ENCODE measurements at places on chromosomes 11 and 22. TPM values are rescaled to one million over a fixed set of nuclear protein-coding genes. Genes with fewer than 3 reads are reported as not detected.

DNA sequence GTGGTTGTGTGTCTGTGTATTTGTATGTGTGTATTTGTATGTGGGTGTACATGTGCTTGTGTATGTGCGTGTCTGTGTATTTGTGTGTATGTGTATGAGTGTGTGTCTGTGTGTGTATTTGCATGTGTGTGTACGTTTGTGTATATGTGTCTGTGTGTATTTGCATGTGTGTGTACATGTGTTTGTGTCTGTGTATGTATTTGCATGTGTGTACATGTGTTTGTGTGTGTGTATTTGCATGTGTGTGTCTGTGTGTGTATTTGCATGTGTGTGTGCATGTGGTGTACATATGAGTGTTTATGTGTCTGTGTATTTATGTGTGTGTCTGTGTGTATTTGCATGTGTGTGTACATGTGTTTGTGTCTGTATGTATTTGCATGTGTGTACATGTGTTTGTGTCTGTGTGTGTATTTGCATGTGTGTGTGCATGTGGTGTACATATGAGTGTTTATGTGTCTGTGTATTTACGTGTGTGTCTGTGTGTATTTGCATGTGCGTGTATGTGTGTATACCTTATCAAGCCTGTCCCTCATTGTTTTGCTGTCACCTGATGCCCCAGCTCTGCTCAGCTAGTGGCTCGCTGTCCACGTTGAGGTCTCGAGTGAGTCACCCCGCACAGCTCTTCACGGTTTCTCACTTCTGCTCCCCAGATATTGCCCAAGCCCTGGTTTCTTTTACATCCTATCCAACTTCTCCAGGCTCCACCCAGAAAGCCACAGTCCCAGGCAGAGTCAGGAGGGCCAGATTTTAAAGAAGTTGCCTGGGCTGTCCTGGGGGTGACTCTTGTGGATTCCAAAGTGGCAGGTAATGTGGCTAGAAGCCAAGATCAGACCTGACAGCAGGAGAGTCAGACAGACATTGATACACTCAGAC is 15.2 kb downstream of the MB start:
- H3K27me3 ChIP-seq, result peaks cover 9% of the 10 kb centered on the region
- no peak for DNase-seq

DNA sequence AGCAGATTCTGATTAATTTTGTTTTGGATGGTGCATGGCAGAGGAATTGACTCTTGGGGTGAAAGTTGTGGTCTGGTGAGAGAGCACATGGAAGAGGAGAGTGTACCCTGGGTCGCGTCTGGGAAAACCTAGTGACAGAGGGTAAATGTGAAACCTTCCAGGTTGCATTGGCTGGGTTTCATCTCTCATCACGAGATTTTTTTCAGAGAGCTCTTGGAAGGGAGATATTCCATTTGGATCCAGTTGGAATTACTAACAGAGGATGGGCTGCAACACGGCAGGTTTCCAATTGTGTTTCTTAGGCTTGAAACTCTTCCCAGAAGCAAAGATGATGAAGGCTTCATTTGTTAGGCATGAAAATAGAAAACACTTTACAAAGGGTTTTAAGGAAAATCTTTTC is 109.7 kb upstream of the MTMR2 start:
- no peaks in the 10 kb centered on the region for H3K27me3 ChIP-seq
- DNase-seq, result no peak
- peaks cover 26% of the 10 kb centered on the region for H3K4me1 ChIP-seq
- H3K27ac ChIP-seq, result no peak overlapping the region

GRCh38 chr11:17230867-17231851 is 23.4 kb upstream of the PIK3C2A start:
- H3K27me3 ChIP-seq, result peaks cover 37% of the 10 kb centered on the region
- DNase-seq, result peak; percentile 65
- H3K27ac ChIP-seq, result no peak overlapping the region

DNA sequence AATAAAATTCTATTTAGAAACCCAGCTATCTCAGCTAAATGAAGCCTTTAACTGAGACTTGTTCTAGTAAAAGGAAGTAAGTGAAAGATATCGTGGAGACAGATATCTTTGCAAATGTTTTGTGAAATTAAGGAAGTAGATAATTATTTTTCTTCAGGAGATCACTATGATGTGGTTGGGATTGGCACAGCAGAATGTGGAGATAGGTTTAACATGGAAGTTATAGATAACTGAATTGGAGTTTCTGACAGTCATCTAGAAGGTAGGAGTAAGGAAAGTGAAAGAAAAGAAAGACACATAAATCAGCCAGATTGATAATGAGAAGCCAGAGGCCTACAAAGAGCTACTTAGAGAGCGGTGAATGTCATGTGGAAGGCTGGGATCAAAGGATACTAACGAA is 4.7 kb upstream of the CASP5 start:
- peaks cover 6% of the 10 kb centered on the region for H3K36me3 ChIP-seq
- peaks cover 11% of the 10 kb centered on the region for H3K4me1 ChIP-seq
- H3K27me3 ChIP-seq, result no peaks in the 10 kb centered on the region
- H3K27ac ChIP-seq, result peak overlapping the region; percentile 89
- H3K4me3 ChIP-seq, result peak overlapping the region; percentile 83
- DNase-seq, result no peak

DNA sequence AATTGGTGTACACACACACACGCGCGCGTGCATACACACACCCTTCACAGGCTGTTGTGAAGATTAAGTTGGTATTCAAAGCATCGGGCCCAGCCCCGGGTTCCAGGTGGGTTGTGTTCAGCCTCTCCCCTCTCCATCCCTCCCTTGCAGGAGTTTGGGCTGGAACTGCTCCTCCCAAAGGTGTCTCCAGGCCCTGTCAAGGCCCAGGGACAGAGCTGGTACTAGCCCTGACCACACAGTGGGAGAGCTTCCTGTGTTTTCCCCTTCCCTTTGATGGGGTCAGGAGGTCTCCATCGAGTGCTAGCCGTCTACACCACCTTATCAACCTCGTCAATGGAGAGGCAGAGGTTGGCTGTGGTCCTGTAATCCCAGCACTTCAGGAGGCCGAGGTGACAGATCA is 36.5 kb upstream of the CSNK1E start:
- peaks cover 2% of the 10 kb centered on the region for H3K36me3 ChIP-seq
- H3K4me1 ChIP-seq, result no peaks in the 10 kb centered on the region
- H3K4me3 ChIP-seq, result no peak overlapping the region
- no peak overlapping the region for H3K27ac ChIP-seq
- no peak for DNase-seq

GRCh38 chr11:1919391-1920127 is at the start of gene TNNT3:
TSS of gene TNNT3 (plus strand) at chr11:1919703. CDS start at chr11:1922875, 3,172 bp downstream.
- DNase-seq, result no peak
- peaks cover 2% of the 10 kb centered on the region for H3K27me3 ChIP-seq
- peaks cover 18% of the 10 kb centered on the region for H3K4me1 ChIP-seq
- H3K4me3 ChIP-seq, result no peak within 1 kb of the TSS
- no peak within 1 kb of the TSS for H3K27ac ChIP-seq

DNA sequence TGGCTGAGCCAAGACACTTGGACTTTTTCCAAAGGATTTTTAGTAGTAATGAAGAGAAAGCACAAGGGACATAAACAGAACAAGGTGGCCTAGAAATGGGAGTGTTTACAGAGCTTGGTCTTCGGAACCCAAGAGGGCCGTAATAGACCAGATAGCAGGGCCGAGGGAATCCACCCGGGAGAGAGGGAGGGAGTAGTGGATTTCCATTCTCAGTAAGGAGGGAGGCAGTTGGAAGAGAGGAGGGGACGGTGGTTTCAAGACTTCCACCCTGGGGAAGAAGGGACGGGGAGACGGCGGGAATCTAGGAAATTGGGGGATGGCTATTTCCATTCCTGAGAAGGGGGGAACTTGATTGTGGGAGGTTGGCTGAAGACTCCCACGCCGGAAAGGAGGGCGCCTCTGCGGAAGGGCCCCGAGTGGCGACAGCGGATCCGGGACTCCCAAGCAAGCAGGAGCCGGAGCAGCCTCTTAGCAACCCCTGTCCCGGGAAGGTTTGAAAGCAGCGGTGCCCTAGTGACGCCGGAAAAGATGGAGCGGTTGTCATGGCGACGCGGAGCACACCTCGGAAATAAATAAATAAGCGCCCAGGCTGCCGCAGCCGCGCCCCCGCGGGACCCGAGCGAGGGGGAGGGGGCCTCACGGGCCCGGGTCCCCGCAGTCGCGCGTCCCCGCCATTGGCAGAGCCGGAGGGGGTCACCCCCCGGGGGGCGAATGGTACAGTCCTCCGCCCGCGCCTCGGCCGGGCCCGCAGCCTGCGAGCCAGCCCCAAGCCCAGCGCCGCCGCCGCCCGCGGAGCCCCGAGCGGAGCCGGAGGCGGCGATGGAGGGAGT is 31.6 kb downstream of the EIF3F start:
- H3K4me3 ChIP-seq, result peak overlapping the region; percentile 70
- H3K27ac ChIP-seq, result no peak overlapping the region
- DNase-seq, result peak; percentile 63
- H3K36me3 ChIP-seq, result no peaks in the 10 kb centered on the region
- peaks cover 62% of the 10 kb centered on the region for H3K27me3 ChIP-seq
- peaks cover 15% of the 10 kb centered on the region for H3K4me1 ChIP-seq

DNA sequence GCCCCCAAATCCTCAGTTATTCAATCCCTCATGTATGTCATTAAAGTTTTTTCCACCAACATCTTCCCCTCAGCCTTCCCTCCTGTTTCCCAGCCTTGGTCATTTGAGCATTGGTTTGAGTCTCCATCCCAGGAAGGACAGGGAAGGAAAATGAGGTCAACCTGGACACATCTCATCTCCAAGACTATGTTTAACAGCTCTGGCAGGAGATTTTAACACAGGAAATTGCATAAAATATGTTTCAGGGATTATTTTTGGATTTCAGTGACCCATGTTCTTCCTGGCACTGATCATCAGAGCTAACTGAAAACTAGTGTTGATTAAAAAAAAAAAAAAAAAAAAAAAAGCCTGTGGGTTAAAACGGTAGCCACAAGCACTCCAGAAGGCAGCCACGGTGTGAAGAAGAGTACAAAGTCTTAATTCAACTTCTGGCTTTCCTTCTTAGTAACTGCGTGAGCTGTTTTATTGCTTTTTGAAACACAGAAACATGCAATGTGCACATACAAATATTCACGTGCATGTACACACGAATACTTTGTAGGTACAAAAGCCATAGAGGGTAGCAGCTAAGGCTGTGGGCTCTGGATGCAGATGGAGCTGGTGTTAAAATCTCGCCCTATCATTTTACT is 164.4 kb upstream of the DDI1 start:
- no peaks in the 10 kb centered on the region for H3K36me3 ChIP-seq
- H3K4me1 ChIP-seq, result no peaks in the 10 kb centered on the region
- no peak overlapping the region for H3K4me3 ChIP-seq
- no peak for DNase-seq
- H3K27me3 ChIP-seq, result no peaks in the 10 kb centered on the region

GRCh38 chr11:95514416-95515110 is 275.0 kb downstream of the FAM76B start:
- H3K4me3 ChIP-seq, result no peak overlapping the region
- peaks cover 1% of the 10 kb centered on the region for H3K36me3 ChIP-seq
- DNase-seq, result no peak
- no peaks in the 10 kb centered on the region for H3K27me3 ChIP-seq

DNA sequence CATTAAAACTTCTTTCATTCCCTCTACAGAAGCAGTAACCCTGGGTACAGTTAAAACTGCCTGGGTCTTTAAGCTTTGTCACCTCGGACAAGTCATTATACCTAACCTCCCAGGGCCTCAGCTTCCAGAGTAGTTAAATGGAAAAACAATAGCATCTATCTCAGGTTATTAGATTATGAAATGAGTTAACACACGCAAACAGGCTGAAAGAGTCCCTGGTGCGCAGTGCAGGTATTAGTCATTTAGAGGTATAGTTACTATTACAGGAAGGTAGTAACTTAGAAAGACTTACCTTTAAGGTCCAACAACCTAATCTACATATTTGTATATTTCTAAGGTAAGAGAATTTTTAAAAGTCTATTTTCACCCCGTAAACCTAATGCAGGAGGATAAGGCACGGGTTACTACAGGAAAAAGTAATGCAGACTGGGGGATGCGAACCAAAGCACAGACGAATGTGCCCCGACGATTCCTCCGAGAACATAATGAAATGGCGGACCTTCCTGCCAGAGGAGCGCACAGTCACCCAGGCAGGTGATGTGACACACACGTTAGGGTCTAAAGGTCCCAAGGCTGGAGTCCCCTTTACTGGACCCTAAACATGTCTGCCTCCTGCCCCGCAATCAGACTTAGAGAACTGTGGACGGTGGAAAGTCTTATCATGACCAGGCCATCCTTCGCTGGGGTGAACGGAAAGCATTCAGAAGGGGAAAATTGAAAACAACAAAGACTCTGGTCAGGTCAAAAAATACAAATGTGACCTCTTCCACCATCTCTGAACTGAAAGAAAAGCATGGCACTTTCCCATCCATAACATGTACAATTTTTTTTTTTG is 1.3 kb downstream of the NAP1L4 start:
- peak overlapping the region; percentile 93 for H3K27ac ChIP-seq
- peak; percentile 66 for DNase-seq
- peaks cover 55% of the 10 kb centered on the region for H3K4me1 ChIP-seq
- no peaks in the 10 kb centered on the region for H3K27me3 ChIP-seq
- peak overlapping the region; percentile 85 for H3K4me3 ChIP-seq

DNA sequence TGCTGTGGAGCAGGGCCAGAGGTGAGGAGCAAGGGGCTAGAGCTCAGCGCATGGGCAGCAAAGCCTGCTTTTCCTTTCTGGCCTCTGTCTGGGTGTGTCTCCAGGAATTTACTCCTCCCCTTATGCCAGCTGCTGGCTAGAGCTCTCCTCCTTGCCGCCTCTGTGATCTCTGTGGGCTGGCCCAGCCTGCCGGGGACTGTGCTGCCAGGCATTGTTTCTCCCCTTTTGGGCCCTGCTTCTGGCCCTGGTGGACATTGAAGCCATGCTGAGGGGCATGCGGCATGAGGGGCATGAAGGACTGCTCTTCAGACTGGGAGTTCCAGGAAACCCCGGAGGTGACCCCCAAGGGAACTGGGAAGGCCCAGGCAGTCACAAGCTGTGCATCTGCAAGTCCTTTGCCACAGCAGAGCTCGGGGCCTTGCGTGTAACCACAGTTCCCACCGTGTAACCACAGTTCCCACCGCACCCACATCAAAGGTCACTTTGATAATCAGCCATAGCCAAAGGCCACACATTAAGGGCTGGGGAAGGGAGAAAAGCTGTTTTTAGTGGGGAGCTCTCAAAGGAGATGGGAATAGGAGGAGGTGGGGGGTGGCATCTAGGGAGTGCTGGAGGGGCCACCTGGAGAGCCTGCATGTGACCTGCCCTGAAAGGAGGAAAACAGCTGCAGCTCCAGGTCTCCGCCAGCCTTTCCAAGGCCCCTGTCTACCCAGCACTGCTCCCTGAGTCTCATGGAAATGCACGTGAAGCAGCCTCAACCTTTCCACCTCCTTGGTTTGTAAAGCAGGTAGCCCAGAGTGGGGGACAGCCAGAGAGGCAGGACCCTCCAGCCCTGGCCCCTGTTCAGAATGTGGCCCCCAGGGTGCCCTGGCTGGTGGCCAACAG is 62.3 kb downstream of the PPFIBP2 start:
- no peak overlapping the region for H3K27ac ChIP-seq
- peaks cover 39% of the 10 kb centered on the region for H3K27me3 ChIP-seq
- peak; percentile 33 for DNase-seq
- H3K36me3 ChIP-seq, result no peaks in the 10 kb centered on the region

The ACRV1 gene
- 0.23 TPM for total RNA-seq

The OR5B21 gene
- total RNA-seq, result not detected

The C11orf97 gene
- total RNA-seq, result not detected

The OR51E2 gene
- total RNA-seq, result not detected

The SLC35E4 gene
- 8.8 TPM for total RNA-seq

The CBY1 gene
- 26.2 TPM for total RNA-seq

The LGALS1 gene
- 803 TPM for total RNA-seq

The SCGB1A1 gene
- total RNA-seq, result not detected

The SNX19 gene
- total RNA-seq, result 29.5 TPM

The ZC3H12C gene
- 6.6 TPM for total RNA-seq

Data from activated T-cell treated with anti-CD3 and anti-CD28 coated beads, Interleukin-2, amount 50 U/mL, for 72 hours (primary cell).